ENCODE measurements at places on chromosomes 16 and 17. TPM values are rescaled to one million over a fixed set of nuclear protein-coding genes. Genes with fewer than 3 reads are reported as not detected.

Gene KRTAP16-1
- total RNA-seq: not detected

Gene SLC4A1
- total RNA-seq: not detected

Gene CRAMP1
- total RNA-seq: 9.1 TPM

Gene FAM20A
- total RNA-seq: not detected

Gene AARS1
- 82.2 TPM for total RNA-seq

Gene WNT3
- total RNA-seq: 1.6 TPM

Gene CLEC10A
- total RNA-seq: 0.54 TPM

Gene PRSS33
- not detected for total RNA-seq

Gene HASPIN
- total RNA-seq: 7.9 TPM

Gene OVCA2
- total RNA-seq: 55.4 TPM

Gene CDH3
- under 0.01 TPM for total RNA-seq

Gene ALOX12
- total RNA-seq: not detected

Gene DNAAF8
- total RNA-seq: 0.45 TPM

Gene HSD17B2
- total RNA-seq: 1.7 TPM

Gene TRIM47
- 34.9 TPM for total RNA-seq

Gene BCKDK
- 15.0 TPM for total RNA-seq

Gene MAF
- 0.19 TPM for total RNA-seq

Gene HOXB4
- 6.0 TPM for total RNA-seq

Gene XPO6
- total RNA-seq: 63.1 TPM

Gene GAS7
- not detected for total RNA-seq

Gene PLXDC1
- total RNA-seq: not detected

Gene CCDC57
- 16.7 TPM for total RNA-seq

Gene MTSS2
- 6.7 TPM for total RNA-seq

Gene CD7
- total RNA-seq: not detected

Gene DPEP1
- 2.0 TPM for total RNA-seq

Gene C17orf67
- total RNA-seq: 1.0 TPM

Gene SECTM1
- 0.36 TPM for total RNA-seq

Gene GOSR1
- total RNA-seq: 20.7 TPM

Gene RND2
- 0.18 TPM for total RNA-seq

Gene ANKRD40CL
- total RNA-seq: not detected

Gene TEX14
- under 0.01 TPM for total RNA-seq

Gene OTOA
- total RNA-seq: 0.09 TPM

Gene LCAT
- total RNA-seq: 1.7 TPM

Gene TBX4
- not detected for total RNA-seq

Gene BBS2
- total RNA-seq: 43.9 TPM

Gene PTGES3L
- total RNA-seq: 0.18 TPM

Gene ULK2
- total RNA-seq: 22.8 TPM

Gene OR2C1
- total RNA-seq: not detected

Gene ADAD2
- 0.18 TPM for total RNA-seq

Gene TNFRSF13B
- total RNA-seq: not detected

Gene KRT32
- not detected for total RNA-seq

Gene MILR1
- 2.7 TPM for total RNA-seq

Gene MYH2
- total RNA-seq: not detected

Gene TRAP1
- total RNA-seq: 91.6 TPM

Gene ACSF3
- total RNA-seq: 27.3 TPM

Gene SLC39A11
- 6.8 TPM for total RNA-seq

Gene GLIS2
- total RNA-seq: 1.8 TPM

Gene PSMD7
- total RNA-seq: 123 TPM

Gene ETV4
- total RNA-seq: 2.7 TPM

Gene MRPL45
- total RNA-seq: 34.2 TPM

Gene PRRT2
- total RNA-seq: 0.27 TPM

Gene PIMREG
- total RNA-seq: 20.2 TPM
